ENCODE measurements at places on chromosomes 4 and X.

DNA sequence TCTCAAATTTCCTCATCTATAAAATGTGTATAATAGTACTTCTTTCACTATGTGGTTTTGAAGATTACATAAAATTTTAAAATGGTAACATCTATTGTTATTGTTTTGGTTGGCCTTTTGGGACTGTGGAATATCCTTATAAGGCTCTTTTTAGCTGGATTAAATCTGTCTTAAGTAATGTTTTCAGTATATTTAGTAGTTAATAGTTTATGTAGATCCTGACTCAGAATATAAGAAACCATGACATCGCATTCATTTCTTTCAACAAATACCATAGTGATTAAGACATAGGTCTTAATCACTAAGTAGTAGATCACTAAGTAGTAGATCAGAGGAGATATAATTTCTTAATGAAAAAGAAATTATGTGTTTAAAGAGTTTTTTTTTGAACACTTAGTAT lies 48.5 kb downstream of the MRPL1 start:
- no peak overlapping the region for H3K27ac ChIP-seq
- peaks cover 20% of the 10 kb centered on the region for H3K36me3 ChIP-seq
- no peak overlapping the region for H3K4me3 ChIP-seq

DNA sequence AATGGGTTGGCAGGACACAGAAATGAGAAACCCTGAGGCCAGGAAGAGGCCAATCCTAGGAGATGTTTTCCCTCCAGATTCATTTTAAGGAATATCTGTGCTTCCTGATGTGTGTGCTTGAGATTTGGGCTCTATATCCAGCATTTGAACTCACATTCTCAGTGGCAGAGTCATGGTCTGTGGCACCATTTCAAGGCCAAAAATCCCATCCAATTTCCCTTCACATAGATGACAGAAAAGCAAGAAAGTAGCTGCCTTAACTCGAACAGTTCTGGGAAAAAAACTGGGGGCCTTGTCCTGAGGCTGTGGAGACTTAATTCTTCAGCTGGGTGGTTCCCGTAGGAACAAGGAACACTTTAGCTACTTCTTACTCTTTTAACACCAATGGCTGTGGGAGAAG lies 27.4 kb downstream of the TAF7L start:
- no peaks in the 10 kb centered on the region for H3K36me3 ChIP-seq
- no peaks in the 10 kb centered on the region for H3K4me1 ChIP-seq
- no peak overlapping the region for H3K27ac ChIP-seq
- H3K27me3 ChIP-seq, result no peaks in the 10 kb centered on the region

- H3K4me3 ChIP-seq, result no peak overlapping the region
- DNase-seq, result no peak
- H3K36me3 ChIP-seq, result peaks cover 6% of the 10 kb centered on the region
- no peaks in the 10 kb centered on the region for H3K27me3 ChIP-seq
These were observed 61.2 kb upstream of the CITED1 start for GRCh38 chrX:72366701-72367454.

DNA sequence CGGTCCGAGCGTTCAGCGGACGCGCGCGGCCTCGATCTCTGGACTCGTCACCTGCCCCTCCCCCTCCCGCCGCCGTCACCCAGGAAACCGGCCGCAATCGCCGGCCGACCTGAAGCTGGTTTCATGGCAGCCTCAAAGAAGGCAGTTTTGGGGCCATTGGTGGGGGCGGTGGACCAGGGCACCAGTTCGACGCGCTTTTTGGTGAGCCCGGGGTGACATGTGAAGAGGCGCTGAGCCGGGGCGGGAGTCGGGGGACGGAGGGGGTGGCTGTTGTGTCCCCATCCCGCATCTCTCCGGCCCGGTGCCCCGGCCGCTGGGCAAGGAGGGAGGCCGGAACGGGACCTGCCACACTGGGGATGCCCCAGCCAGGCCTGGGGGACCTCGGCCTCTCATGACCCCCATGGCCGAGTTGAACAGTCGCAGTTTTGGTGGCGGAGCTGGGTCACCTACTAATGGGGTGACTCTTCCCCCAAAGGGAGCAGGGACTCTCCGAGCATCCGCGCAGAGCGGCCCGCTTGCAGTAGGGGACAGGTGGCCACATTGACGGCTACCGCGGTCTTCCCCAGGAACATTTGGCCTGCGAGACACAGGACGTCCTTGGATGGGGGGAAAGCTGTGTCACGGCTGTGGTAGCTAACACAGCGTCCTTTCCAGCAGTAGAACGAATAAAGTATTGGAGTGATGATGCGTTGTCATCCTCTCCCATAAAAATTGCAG lies at the start of gene GK:
TSS of gene GK (plus strand) at position 9 of the 717 bp plus-strand sequence. CDS start at position 124, 115 bp downstream.
- peak within 1 kb of the TSS; percentile 81 for H3K27ac ChIP-seq
- peaks cover 7% of the 10 kb centered on the region for H3K36me3 ChIP-seq
- H3K4me1 ChIP-seq, result peaks cover 12% of the 10 kb centered on the region
- no peaks in the 10 kb centered on the region for H3K27me3 ChIP-seq
- H3K4me3 ChIP-seq, result peak within 1 kb of the TSS; percentile 87

- H3K27ac ChIP-seq, result peak overlapping the region; percentile 94
These were observed 6.2 kb upstream of the ZBTB33 start for GRCh38 chrX:120244395-120244734.

DNA sequence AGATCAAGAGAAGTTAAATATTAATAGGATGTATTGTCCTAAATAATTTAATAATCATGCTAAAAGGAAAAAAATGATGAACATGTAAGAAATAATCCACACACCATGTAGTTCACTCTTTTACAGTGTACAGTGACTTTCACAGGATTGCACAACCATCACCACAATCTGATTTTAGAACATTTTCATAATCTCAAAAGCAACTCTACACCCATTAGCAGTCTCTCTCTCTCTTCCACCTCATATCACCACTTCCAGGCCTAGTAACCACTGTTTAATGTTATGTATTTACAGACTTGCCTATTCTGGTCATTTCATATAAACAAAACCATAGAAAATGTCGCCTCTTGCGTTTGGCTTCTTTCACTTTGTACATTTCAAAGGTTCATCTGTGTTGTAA lies 153.4 kb downstream of the FSTL5 start:
- H3K27ac ChIP-seq, result no peak overlapping the region
- no peak for DNase-seq
- H3K4me1 ChIP-seq, result no peaks in the 10 kb centered on the region
- no peaks in the 10 kb centered on the region for H3K36me3 ChIP-seq

- H3K4me3 ChIP-seq, result peak overlapping the region; percentile 74
- peak overlapping the region; percentile 91 for H3K27ac ChIP-seq
- H3K4me1 ChIP-seq, result peaks cover 23% of the 10 kb centered on the region
- peaks cover 4% of the 10 kb centered on the region for H3K36me3 ChIP-seq
- H3K27me3 ChIP-seq, result no peaks in the 10 kb centered on the region
These were observed 84.2 kb downstream of the CAMK2D start for GRCh38 chr4:113677325-113677724.

GRCh38 chr4:119854364-119854763 lies 212.3 kb downstream of the MAD2L1 start:
- DNase-seq, result no peak
- H3K27ac ChIP-seq, result no peak overlapping the region

DNA sequence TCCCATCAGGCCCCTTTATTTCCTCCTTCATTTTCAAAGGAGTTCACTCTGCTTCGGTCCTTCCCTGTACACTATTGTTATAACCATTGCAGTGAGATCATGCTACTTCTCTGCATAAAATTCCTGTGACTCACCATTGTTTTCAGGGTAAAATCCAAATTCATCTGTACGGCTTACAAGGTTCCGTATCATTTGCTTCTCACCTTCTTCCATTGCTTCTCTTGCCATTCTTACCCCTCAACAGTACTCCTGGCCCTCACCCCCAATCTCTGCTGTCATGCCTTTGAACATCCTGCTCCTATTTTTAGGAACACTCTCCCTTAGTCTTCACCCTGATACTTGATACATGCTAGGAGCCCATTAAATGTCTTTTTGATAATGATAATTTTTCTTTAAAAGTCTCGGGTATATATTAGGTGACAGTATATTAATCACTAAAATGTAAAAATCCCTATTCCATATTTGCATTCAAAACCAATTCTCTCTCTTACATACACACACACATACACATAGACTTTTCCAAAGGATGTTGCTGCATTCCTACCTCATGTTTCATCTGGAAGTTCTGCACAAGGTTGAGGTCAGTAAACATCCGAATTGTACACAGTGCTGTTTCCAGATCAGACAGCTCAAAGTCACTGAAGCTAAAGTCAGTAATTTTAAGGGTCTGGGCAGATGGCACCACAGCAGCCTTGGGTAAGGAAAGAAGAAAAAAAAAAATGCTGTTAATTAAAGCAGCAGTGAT lies 103.4 kb downstream of the PDE5A start:
- no peaks in the 10 kb centered on the region for H3K4me1 ChIP-seq
- H3K36me3 ChIP-seq, result no peaks in the 10 kb centered on the region
- no peak for DNase-seq
- H3K27ac ChIP-seq, result no peak overlapping the region
- no peak overlapping the region for H3K4me3 ChIP-seq

- H3K4me1 ChIP-seq, result no peaks in the 10 kb centered on the region
- no peaks in the 10 kb centered on the region for H3K36me3 ChIP-seq
- no peak overlapping the region for H3K27ac ChIP-seq
- no peaks in the 10 kb centered on the region for H3K27me3 ChIP-seq
These were observed 34.0 kb upstream of the MAGEB2 start for GRCh38 chrX:30181353-30181752.

DNA sequence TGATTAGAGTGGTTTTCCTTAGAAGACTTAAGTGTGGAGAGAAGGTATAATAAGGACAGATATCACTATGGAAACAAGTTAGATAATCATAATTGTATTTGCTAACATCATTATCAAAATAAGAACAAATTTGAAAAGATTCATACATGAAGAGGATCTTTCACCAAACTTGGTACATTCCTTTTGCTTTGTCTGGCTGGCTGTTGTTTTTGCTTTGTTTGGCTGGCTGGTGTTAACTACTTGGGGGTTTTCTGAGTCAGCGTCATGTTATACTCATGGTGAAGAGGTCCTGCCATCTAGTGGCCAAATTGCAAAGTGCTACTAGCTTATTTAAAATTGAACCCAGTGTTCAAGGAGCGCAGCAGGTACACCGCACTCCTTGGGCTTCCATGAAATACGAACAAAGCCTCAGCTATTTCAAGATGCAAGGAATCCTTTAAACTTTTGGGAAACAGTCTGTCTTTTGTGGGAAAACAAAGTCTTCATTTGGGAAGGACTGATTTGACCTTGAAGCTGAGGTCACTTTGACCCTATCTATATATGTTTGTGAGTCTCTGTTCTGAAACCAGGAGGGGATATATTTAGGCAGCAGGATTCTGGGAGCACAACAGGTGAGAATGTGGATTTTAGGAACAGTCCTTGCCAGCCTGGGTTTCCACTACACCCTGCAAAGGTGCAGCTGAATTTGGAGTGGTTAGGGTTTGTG lies 129.7 kb downstream of the PLS3 start:
- DNase-seq, result no peak
- no peaks in the 10 kb centered on the region for H3K4me1 ChIP-seq
- no peak overlapping the region for H3K27ac ChIP-seq
- no peaks in the 10 kb centered on the region for H3K27me3 ChIP-seq
- H3K36me3 ChIP-seq, result no peaks in the 10 kb centered on the region

- H3K27me3 ChIP-seq, result no peaks in the 10 kb centered on the region
- H3K27ac ChIP-seq, result no peak overlapping the region
- no peaks in the 10 kb centered on the region for H3K36me3 ChIP-seq
- DNase-seq, result no peak
- H3K4me1 ChIP-seq, result no peaks in the 10 kb centered on the region
These were observed 22.0 kb downstream of the ATP5ME start for GRCh38 chr4:651884-652642.

- peaks cover 20% of the 10 kb centered on the region for H3K27me3 ChIP-seq
- no peak overlapping the region for H3K4me3 ChIP-seq
- H3K36me3 ChIP-seq, result no peaks in the 10 kb centered on the region
- no peak overlapping the region for H3K27ac ChIP-seq
- no peak for DNase-seq
- H3K4me1 ChIP-seq, result no peaks in the 10 kb centered on the region
These were observed 91.4 kb downstream of the STK32B start for GRCh38 chr4:5142726-5143125.

DNA sequence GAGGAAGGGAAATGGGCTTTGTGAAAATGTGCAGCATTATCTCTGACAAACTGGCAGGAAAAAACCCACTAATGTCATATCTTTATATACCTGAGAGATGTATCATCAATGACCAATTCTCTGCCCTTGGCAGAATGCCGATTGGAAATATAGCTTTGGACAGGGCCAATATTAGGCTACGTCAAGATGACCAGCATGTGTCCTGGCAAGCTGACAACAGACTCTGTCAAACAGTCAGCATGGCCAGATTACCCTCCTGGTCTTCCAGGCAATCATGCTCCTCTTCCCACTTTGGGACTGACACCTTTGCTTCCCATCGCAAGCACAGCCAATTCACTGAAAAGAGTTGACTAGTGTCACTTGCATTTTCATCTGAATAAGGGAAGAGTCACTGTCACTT lies 57.0 kb downstream of the SORBS2 start:
- H3K36me3 ChIP-seq, result no peaks in the 10 kb centered on the region
- peaks cover 17% of the 10 kb centered on the region for H3K27me3 ChIP-seq
- H3K27ac ChIP-seq, result no peak overlapping the region
- no peak for DNase-seq

DNA sequence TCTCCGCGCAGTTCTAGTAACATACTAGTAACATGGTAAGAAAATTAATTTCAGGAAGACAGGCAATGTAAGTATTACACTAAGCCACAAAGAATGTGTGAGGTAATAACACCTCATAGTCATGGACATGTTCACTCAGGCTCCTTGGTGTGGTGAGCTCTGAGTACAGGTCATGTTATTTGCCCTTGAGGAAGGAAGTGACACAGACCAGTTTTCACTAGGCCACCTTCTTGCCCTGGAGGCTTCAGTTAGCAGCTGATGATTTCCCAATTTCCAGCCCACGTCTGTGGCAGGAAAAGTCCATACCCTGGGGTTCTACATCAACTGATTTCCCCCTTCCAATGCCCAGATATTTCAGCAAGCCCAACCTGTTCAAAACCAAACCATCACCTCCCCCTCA lies 6.7 kb downstream of the APOO start:
- H3K4me1 ChIP-seq, result no peaks in the 10 kb centered on the region
- DNase-seq, result no peak
- no peak overlapping the region for H3K4me3 ChIP-seq

DNA sequence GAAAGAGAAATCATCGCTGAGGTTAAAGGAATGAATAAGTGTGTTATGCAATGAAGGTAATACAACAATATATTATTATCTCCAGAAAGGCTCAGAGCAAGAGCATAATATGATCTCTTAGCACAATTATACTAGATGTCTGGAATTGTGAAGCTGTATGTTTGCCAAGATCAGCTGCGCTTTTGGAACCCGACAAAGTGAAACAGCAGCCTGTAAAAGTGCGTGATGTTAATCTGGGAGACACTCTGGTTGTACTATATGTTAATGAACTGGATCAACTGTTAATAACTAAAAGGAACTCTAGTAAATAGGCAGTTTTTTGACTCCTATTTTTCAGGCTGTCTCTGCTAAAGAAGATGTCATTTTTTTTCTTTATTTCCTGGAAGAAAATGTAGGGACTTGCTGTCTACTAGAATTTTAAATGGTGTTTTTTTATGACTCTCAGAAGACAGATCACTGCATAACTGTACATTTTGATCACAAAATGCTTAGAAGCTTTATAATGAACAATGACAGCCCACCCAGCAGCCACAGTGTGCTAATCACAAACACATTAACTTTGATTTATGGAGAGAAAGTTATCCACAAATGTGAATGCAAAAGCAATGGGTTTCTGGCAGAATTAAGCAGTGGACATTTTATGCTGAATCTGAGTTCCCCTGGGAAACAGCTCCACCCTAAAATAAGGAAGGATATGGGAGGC lies 50.2 kb downstream of the UGT2B28 start:
- DNase-seq, result no peak
- no peaks in the 10 kb centered on the region for H3K4me1 ChIP-seq
- H3K36me3 ChIP-seq, result no peaks in the 10 kb centered on the region
- H3K27ac ChIP-seq, result no peak overlapping the region

GRCh38 chr4:158588777-158589176 lies 67.1 kb downstream of the RXFP1 start:
- no peaks in the 10 kb centered on the region for H3K36me3 ChIP-seq
- H3K27ac ChIP-seq, result no peak overlapping the region
- no peak for DNase-seq
- no peak overlapping the region for H3K4me3 ChIP-seq
- no peaks in the 10 kb centered on the region for H3K4me1 ChIP-seq
- H3K27me3 ChIP-seq, result peaks cover 18% of the 10 kb centered on the region

Measured in effector memory CD8-positive, alpha-beta T cell (primary cell).